ENCODE measurements at places on chromosomes 16 and 17. TPM values are rescaled to one million over a fixed set of nuclear protein-coding genes. Genes with fewer than 3 reads are reported as not detected.
A peak's percentile ranks its signal among the peaks of the same experiment; 100 is the strongest.

GRCh38 chr16:85908444-85908843, 9.5 kb downstream of the IRF8 start:
- DNase-seq = no peak

DNA sequence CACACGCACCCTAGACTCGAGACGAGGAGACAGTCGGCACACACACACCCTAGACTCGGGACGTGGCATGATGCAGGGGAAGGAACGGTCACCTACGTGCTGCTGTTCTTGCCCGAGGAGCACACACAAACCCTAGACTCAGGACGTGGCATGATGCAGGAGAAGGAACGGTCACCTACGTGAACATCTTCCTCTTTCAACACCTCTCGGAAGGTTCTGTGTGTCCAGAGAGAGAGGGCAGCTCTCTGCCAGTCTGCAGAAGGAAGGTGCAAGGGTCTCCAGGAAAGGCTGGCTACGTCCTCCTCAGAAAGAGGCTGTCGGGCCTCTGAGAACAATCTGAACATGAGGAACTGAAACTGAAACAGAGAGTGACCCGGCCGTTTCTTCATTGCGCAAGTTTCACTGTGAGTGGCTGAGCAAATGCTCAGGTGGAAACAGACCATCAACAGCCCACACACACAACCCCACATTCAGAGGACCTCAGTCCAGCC, 43.4 kb downstream of the ZNF276 start:
- DNase-seq = no peak

- DNase-seq = peak; percentile 25
Observed at GRCh38 chr17:36183001-36183971, 6.8 kb upstream of the TBC1D3B start.

DNA sequence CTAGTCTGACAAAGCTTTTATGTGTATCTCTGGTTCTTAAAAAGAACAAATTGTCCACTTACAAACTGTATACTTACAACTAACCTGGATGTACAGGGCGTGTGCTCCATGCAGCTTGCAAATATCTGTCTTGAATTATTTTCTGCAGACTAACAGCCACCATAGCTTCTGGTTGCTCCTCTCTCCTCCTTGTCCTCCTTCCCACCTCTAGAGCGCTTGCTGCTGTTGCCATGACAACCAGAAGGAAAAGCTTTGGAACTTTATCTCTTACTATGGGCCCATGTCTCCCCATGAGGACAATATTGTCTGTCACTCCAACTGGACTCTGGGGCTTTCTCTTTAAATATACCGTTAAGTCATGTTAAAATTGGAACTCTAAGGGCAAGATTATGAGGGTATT, 71.5 kb upstream of the DHX40 start:
- DNase-seq = no peak

DNA sequence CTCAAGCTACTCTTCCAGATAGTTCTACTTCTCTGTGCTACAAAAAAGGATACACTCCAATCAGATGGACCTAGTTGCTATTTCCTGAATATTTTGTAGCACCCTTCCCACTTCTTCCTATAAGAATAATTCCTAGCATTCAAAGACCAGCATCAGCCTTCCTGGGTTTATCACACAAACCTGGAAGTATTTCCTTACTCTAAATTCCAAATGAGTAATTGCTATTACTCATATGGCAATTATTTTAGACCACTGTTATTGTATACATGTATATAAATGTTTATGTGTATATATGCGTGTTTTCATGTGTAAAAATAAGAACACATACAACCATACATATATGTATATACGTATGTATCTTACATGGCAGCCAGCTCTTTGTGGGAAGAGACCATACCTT, 130.6 kb downstream of the MYO1D start:
- DNase-seq = peak; percentile 35

GRCh38 chr17:55776271-55776670, 25.4 kb downstream of the PCTP start:
- DNase-seq = no peak

- no peak for DNase-seq
Observed at GRCh38 chr17:3622977-3623594, 13.0 kb downstream of the SHPK start.

GRCh38 chr16:89574681-89575246, 794 bp upstream of the CPNE7 start:
- DNase-seq = peak; percentile 69

GRCh38 chr16:14028202-14028601, 42.9 kb upstream of the MRTFB start:
- no peak for DNase-seq

GRCh38 chr17:74271281-74271680, 2.8 kb upstream of the DNAI2 start:
- DNase-seq = no peak

GRCh38 chr16:67914758-67915495, 16.7 kb downstream of the CTRL start:
- no peak for DNase-seq

GRCh38 chr17:34499576-34499975, 79.8 kb upstream of the TMEM132E start:
- DNase-seq = peak; percentile 19

DNA sequence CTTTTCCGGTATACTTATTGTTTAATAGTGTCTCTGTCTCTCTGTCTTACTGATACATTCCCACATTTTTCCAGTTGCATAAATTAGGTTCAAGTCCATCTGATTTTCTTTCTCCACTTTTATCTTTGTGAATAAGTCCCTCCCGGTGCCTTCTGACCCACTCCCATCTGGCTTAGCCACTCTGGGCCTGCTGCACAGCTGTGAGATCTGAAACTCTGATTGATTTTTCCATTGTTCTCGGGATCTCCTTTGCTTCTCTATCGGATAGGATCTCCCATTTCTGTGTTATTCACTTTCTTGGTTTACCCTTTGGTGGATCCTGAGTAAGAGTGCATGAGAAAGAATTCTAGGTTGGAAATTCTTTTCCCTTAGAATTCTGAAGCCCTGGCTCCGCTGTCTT, 8.6 kb downstream of the UTP4 start:
- DNase-seq = no peak

DNA sequence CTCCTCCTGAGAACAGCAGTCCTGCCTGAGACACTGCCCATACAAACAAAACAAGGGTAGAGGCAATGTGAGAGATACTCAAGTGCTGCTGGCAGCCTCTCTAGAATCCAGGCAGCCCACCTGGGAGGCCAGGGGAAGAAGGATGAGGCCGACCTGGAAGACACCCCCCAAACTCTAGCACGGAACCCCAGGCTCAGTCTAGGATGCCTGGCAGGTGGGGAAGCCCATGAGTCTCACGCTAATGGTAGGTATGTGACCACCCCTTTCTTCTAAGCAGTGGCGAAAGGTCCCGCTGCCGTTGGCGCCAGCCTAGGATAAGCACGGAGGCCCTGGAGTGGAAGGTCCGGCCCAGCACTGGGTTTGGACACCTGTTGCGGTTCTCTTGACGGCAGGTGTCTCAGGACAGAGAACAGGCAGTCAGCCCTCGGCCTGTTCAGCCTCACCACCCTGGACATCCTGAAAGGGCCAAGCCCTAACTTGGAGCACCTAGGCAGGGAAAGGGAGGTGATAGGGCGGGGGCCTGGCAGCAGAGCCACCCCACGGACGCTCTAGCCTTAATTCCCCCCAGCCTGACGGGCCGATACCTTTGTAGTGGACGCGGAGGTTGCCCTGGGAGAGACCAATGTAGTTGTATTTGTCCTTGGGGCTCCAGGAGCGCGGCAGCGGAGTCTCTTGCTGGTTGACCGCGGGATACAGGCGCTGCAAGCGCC, 487 bp downstream of the RANBP10 start:
- no peak for DNase-seq

GRCh38 chr17:41811549-41812380, at the start of gene P3H4:
TSS of gene P3H4 (minus strand) at chr17:41811949. CDS start at chr17:41811915, 34 bp downstream.
- DNase-seq = peak; percentile 70

- no peak for DNase-seq
Observed at GRCh38 chr17:42697108-42697811, 14.9 kb downstream of the CNTNAP1 start.

DNA sequence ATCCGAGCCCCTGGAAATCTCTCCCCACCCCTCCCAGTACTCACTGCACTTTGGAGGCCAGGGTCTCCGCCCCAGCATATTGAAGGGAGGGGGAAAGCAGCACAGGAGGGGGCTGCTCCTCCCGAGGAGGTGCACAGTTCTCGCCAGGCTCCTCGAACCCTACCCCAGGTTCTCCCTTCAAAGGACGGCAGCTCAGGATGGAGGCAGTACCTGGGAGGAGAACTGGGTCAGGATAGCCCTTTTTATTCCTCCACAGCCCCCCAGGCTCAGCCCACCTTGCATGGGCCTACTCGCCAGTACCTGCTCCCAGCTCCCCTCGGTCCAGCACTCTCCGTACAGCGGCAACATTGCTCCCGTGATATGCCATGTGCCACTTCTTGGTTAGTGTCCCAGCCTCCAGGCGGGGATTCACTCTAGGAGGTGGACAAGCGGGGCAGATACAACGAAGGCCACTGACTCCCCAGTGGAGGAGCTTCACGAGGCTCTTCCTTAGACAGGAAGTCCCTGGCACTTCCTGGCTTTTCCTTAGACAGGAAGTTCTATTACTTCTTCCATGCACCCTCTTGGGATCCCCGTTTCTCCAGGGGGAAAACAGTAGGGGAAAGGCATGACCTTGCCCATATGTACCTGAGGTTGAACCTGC, 2.1 kb upstream of the GPS2 start:
- DNase-seq = no peak

DNA sequence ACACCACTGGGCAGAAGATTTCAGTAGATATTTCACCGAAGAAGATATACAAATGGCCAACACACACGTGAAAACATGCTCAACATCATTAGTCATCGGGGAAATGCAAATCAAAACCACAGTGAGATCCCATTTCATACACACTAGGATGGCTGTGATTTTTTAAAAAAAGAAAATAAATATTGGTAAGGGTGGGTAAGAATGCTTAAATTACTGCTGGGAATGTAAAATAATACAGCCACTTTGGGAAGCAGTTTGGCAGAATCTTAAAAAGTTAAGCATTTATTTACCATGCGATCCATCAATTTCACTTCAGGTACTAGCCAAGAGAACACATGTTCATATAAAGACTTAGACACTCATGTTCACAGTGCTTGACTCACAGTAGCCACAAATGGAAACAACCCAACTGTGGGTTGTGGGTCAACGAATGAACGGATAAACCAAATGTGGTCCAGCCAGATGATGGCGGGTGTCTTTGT, 6.5 kb upstream of the C16orf74 start:
- peak; percentile 64 for DNase-seq

DNA sequence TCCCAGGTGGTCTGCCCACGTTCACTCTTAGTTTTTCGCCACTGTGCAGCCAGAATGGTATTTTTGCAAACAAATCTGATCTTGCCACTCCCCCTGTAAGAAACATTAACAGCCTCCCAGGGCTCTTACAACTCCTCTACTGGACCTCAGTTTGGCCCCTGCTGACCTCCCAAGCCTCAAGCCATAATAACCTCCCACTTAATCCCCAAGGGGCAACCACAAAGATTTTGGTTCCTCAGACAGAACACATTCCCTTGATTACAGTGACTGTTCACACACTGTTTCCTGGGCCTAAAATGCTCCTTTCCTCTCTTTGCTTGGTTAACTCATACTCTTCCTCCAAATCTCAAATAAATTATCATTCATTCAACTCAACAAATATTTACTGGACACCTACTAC, 21.5 kb upstream of the CD300E start:
- DNase-seq = no peak

- no peak for DNase-seq
Observed at GRCh38 chr17:64449545-64449944, 630 bp downstream of the MILR1 start.

- no peak for DNase-seq
Observed at GRCh38 chr16:79950932-79951719, 350.6 kb upstream of the MAF start.

DNA sequence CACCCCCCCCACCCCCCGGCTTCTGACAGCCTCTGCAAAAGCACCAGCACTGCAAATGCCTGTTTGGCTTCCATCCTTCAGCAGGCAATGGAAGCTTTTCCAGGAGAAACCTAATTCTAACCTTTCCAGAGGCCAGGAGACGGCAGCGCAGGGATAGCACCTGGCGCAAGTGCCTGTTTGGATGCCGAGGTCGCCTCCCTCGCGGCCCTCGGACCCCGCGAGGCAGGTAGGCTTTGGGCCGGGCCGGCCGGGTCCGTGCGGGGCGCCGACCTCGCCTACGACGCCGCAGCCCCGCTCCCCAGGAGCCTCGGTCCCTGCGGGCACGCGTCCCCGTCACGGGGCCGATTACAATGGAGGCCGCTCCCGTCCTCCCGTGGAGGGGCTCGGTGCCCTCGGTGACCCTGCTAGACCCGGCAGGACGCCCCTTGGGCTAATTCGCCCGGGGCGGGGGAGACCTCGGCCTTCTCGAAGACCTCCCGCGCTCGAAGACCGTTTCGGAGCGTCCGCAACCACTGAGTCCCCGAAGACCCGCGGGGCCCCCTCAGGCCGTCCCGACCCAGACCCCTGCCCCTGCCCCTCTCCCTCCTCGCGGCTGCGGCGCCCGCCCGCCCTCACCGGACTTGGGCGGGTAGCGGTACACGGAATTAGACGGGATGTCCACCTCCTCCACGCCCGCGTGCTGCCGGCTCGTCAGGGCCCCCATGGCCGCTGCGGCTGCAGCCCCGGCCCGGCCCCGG, 587 bp downstream of the RNF157 start:
- no peak for DNase-seq

DNA sequence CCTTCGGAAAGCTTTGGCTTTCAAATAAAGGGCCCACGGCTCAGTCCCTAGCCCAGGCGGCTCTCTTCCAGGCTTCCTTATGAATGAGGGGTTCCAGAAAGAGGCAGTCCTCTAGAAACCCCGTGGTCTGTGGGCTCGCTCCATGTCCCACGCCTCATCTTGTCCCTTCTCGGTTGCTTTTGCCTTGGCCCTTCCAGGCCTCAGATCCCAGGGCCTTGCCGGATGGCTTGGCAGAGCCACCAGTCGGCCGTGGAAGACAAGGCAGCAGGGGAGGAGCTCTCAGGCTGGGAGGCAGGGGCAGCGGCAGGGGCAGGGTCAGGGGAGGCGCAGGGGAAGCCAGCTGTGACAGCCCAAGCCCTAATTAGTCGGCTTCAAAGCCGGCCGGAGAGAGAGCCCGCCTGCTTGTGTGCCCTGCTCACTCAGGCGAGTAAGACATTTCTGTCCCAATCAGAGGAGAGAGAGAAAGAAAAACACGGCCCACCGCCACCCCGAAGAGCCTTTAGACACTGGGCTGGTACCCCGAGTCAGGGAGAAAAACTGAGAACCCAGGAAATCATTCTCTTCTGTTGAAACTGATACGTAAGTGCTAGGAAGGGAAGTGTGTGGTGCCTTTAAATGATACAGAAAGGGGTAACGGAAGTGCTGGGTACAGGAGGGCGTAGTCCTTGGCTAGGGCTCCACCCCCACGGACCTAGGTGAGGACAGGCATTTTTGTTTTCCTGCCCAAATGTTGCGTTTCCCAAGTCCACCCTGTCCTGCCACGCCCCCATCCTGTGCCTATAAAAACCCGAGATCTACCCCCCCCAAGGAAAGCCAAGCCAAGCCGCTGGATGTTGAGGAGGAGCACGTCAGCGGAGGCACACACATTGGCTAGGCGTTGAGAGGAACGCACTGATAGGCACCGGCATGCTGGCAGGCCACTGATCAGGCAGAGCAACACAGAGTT, 27.8 kb upstream of the MEIOC start:
- DNase-seq = no peak

Gene MFAP4
- not detected for total RNA-seq

Gene DBF4B
- total RNA-seq = 28.6 TPM

Gene TEKT1
- not detected for total RNA-seq

Gene RAC3
- 46.8 TPM for total RNA-seq

Gene ABHD15
- 6.3 TPM for total RNA-seq

Gene TOM1L1
- 35.4 TPM for total RNA-seq

Gene GRIN2A
- total RNA-seq = 0.04 TPM

Gene CCDC200
- total RNA-seq = not detected

Gene SRCIN1
- total RNA-seq = 1.8 TPM

Gene PRDM7
- not detected for total RNA-seq

Gene CDH16
- not detected for total RNA-seq

Gene STH
- total RNA-seq = not detected

Gene SLC2A4
- 0.29 TPM for total RNA-seq
